H1 (cell line): ENCODE measurements at places on chromosomes 2 and 18. TPM values are rescaled to one million over a fixed set of nuclear protein-coding genes. Genes with fewer than 3 reads are reported as not detected.
A peak's percentile ranks its signal among the peaks of the same experiment; 100 is the strongest.

GRCh38 chr2:64295326-64296139, 151.3 kb upstream of the PELI1 start:
- no peak overlapping the region for H3K4me3 ChIP-seq
- H3K4me1 ChIP-seq: no peaks in the 10 kb centered on the region
- no peaks in the 10 kb centered on the region for H3K27me3 ChIP-seq
- H3K27ac ChIP-seq: no peak overlapping the region
- H3K36me3 ChIP-seq: no peaks in the 10 kb centered on the region

The SNED1 gene
- 1.9 and 2.6 TPM in 2 replicates for polyA plus RNA-seq

The SEPTIN10 gene
- polyA plus RNA-seq: 15.3 and 23.7 TPM in 2 replicates

DNA sequence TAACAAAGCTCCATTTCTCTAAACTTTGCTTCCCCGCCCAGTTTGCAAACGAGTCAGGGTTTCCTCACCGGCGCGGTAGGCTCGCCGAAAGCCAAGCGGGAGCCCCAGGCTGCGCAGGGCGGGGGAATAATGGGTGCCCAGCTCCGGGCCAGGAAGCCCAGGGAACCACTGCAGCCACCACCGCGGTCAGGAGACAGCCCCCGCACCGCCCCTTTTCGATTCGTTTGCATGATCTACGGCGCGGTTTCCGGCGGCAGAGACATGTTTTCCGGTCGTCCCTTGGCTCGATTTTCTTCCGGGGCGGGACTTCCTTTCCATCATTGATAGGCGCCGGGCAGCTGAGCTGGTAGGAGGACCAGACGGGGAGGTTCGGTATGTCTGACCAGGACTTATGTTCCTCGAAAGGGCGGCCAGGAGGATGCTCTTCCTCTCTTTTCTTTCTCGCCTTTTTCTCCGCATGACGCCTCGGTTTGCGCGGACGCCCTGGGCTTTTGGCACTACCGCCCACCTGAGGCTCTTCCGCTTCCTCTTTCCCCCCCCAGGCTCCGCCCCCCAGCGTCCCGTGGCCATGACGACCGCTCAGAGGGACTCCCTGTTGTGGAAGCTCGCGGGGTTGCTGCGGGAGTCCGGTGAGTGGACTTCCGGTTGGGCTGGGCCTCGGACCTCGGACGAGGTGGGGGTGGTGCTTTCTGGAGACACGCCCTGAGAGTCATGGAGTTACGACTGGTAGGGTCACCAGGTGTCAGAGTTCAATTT, at the start of gene STK11IP:
Gene STK11IP, plus strand, starts transcription at position 306 of the 756 bp plus-strand sequence. Its CDS starts 263 bp downstream, at position 569.
- H3K36me3 ChIP-seq: no peaks in the 10 kb centered on the region; the same call in 1 of the 2 replicates
- H3K4me3 ChIP-seq: peak within 1 kb of the TSS; percentile 75
- H3K27me3 ChIP-seq: no peaks in the 10 kb centered on the region
- DNase-seq: peak; percentile 96
- H3K27ac ChIP-seq: peak within 1 kb of the TSS; percentile 70
- peaks cover 3% of the 10 kb centered on the region; the same call in 1 of the 2 replicates for H3K4me1 ChIP-seq

DNA sequence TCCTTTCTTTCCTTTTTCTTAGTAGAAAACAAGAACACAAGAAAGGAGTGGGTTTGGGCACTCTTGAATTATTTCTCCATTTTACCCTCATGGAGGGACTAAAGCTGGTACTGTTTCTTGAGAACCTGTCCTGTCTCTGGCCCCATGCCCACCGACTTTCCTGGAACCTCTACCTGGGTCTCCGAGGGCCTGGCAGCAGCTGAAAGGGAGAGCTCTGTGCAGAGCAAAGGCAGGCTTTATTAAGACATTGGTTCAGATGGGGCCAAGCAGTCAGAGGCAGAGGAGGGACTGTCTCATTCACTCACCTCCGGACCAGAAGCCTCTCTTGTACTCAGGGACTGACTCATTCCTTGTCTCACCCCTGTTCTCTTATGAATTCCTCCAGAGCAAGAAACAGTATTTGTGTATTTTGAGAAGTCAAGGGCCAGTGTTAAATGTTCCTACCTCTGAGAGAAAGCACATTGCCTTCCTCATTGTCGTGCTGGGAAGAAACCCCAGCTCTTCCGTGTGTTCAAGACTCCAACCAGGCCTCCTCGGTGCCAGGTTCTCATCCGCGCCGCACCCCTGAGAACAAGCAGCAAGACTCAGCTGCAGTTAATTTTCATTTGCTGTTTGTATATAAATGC, 201.9 kb upstream of the NT5C1B start:
- no peak for DNase-seq
- H3K27ac ChIP-seq: no peak overlapping the region
- H3K27me3 ChIP-seq: no peaks in the 10 kb centered on the region
- H3K4me3 ChIP-seq: no peak overlapping the region
- no peaks in the 10 kb centered on the region for H3K36me3 ChIP-seq
- no peaks in the 10 kb centered on the region for H3K4me1 ChIP-seq

DNA sequence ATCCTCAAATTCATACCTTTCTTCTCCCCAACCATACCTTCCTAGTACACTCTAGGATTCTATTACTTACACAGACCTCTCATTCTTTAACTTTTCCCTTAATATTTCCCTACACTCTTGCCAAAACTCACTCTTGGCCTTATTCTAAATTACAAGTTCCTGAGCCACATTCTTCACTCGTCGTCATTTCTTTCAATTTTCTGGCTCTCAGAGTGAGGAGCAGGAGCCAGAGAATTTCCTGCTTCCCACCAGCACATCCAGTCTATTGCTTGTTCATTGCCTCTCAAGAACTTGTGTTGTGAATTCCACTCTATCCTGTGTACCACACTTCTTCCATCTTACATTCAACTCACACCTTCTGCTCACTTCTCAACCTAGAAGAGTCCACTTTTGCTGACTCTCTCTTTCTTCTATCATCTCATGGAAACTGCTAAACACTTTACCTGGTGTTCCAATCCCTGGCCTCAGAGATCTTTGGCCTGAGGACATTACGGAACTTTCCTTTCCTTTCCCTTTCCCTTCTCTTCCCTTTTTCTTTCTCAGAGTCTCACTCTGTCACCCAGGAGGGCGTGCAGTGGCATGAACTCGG, 171.6 kb downstream of the PLCL1 start:
- H3K4me3 ChIP-seq: no peak overlapping the region
- no peaks in the 10 kb centered on the region for H3K4me1 ChIP-seq
- H3K36me3 ChIP-seq: no peaks in the 10 kb centered on the region
- DNase-seq: no peak
- H3K27ac ChIP-seq: no peak overlapping the region
